ENCODE measurements at places on chromosomes 4 and X.

DNA sequence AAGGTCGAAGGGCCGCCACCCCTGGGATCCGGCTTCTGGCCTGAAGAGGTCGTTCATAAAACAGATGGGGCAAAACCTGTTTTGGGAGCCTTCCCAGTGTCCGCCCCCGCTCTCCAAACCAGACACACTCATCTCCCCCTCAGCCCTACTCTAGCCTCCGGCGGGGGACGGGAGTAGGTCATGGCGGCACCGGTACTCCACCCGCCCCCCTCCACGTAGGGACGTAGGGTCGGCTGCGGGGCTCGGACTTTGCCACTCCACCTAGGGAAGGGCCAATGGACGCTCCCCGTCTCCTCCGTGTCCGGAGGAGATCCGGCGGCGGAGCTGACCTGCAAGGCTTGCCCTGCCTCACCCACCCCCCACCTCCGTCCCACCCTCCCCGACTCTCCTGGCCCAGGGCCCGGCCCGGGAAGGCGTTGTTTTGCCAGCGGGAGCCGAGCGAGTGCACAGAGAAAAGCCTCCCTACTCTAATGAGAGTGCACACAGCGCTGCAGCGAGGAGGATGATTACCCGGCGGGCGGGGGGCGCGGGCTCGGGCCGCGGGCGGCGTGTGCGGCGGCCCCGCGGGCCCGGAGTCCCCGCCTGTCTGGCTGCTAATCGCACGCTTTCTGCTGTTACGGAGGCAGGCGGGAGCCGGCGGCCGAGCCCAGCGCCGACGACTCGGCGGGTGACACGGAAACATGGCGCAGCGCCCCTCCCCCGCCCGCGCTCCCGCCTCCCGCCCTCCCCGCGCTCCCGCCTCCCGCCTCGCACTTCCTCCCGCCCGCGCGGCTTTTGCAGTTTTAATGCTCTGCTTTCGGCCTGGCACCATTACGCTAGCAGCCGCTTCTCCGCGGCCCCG, 8.3 kb upstream of the BCOR start:
- peak; percentile 66 for DNase-seq

- DNase-seq = no peak
These were observed 1.1 kb downstream of the TIMP1 start for GRCh38 chrX:47583240-47583861.

GRCh38 chr4:124278477-124278876, 434.1 kb downstream of the ANKRD50 start:
- DNase-seq = no peak

GRCh38 chr4:32117693-32118092, 1397.5 kb downstream of the PCDH7 start:
- DNase-seq = no peak

- DNase-seq = no peak
These were observed 1.7 kb upstream of the MTNR1A start for GRCh38 chr4:186557061-186557460.

GRCh38 chrX:13522811-13523210, 46.6 kb upstream of the EGFL6 start:
- DNase-seq = no peak

DNA sequence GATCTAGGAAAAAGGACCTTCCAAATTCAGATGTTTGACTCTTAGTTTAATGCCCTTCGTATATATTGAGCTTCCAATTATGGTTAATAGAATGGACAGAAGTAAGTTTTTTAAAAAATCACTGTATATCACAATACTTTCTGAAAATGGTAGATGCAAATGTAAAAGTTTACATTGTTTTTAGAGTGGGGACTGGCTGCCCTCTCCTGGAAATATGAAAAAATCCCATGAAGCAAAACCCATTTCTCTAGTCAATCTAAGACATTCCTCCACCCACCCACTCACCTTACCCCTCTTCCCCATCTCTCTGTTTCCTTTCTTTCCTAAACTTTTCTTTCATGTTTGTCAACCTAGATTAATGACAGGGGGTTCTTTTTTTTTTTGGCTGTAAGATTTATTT, 134.5 kb downstream of the ARHGAP6 start:
- DNase-seq = no peak

DNA sequence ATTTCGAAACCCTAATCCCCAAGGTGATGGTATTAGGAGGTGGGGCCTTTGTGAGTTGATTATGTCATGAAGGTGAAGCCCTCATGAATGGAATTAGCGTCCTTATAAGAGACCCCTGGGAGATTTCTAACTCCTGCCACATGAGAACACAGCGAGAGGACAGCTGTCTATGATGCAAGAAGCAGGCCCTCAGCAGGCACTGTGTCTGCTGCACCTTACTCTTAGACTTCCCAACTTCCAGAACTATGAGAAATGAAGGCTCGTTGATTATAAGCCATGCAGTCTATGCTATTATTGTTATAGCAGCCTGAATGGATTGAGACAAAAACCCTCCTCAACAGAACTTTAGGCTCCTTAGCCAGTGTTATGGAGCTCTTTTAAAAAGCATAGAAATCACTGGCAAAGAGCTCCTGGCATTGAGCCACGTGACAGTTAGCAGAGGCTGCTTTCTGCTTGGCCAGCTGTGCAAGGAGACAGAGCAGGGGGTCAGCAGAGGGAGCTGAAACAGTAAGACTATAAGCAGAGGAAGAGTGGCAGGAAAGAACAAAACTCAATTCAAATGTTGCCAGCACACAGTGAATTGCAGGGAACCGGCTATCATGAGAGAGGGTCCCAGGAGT, 219.2 kb upstream of the FAT1 start:
- DNase-seq = no peak

DNA sequence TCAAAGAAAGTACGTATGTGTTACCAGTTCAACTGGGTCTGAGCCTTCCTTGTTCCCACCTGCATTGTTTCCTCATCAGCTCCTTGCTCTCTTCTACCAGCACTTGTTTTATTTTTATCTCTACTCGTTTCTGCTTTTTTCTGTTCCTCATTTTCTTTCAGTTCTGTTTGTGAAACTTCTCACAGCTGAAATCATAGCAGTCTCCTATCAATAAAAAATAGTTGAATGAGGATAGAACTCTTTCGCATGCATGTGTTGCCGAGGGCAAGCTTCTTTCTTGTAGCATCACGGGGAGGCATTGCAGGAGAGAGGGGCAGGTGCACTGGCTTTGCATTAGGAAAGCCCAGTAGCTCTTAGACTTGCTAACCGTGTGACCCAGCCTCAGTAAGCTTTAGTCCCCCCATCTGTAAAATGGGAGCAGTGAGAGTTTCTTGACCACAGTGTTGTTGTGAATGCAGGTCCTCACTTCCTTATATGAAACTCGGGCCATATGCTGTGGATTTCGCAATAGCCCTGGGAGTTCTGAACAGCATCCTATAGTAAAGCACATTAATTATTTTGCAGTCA, 24.7 kb downstream of the OFD1 start:
- no peak for DNase-seq

GRCh38 chrX:17662391-17662790, 74.9 kb upstream of the SCML1 start:
- DNase-seq = no peak

GRCh38 chr4:94365304-94365703, 22.7 kb upstream of the HPGDS start:
- DNase-seq = no peak
